ENCODE measurements at places on chromosomes 6 and 20.

GRCh38 chr6:162262466-162263196 lies 464.9 kb downstream of the PRKN start:
- DNase-seq, result no peak

DNA sequence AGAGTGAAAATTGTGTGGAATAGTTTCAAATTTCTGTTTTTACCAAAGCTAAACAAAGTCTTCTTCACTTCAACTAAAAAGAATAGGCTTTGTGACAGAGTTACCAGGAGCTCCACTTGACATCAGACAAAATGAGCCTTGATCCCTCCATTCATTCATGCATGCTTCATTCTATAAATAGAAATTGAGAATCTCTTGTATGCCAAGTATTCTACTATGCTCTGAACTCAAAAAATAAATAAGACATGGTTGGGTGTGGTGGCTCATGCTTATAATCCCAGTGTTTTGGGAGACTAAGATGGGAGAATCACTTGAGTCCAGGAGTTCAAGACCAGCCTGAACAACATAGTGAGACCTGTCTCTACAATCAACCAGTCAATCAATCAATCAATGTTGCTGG lies 236.6 kb upstream of the FAM83B start:
- DNase-seq, result no peak

GRCh38 chr6:51675922-51676275 lies 411.5 kb downstream of the PKHD1 start:
- no peak for DNase-seq

DNA sequence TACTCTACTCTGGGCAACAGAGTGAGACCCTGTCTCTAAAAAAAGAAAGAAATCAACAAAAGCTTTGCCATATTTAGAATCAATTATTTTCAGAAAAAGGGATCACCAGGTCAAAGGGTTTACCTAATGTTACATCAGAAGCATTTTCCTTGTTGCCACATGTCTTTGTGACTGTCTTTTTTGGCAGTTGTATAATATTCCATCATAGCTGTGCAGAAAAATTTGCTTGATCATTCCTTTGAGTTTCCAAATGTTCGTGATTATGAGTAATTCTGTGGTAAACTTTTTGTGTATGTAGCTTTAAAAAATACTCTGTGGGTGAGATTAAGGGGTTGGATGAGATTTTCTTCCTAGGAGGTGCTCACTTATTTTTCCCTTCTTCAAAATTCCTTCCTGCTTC lies 26.4 kb downstream of the PNPLA1 start:
- DNase-seq, result no peak

- DNase-seq, result no peak
These were observed 42.4 kb downstream of the HFE start for GRCh38 chr6:26129656-26130055.

DNA sequence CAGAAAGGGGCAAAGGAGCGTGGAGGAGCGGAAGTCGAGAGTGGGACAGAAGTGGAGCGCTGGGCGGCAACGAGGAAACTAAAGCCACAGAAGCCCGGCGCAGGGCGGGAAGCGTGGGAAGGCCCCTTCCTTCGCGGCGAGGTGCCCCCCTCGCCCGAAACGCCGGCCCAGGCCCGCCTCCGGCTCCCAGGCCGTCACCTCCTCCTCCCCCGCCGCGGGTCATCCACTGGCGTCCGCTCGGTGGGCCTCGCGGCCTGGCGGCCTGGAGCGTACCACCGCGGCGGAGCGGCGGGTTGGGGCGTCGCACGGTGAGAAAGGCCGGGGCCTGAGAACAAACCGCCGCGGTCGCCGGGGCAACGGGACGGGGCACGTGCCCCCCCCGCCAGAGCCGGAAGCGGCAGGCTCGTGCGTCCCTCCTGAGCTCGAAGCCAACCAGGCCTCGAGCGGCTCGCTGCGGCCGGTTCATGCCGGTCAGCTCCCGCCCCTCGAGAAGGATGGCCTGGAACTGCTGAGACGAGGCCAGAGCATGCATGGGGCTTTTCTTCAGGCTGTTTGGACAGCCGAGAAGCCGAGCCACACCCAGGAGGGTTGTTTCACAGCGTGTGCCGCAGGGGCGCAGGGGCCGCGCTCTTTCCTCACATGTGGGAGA lies at the start of gene TCP11:
Gene TCP11, minus strand, starts transcription at position 333 of the 649 bp plus-strand sequence. CDS start 469 bp downstream, outside the sequence.
- DNase-seq, result no peak

GRCh38 chr6:54878718-54879117 lies 32.1 kb downstream of the FAM83B start:
- DNase-seq, result no peak

DNA sequence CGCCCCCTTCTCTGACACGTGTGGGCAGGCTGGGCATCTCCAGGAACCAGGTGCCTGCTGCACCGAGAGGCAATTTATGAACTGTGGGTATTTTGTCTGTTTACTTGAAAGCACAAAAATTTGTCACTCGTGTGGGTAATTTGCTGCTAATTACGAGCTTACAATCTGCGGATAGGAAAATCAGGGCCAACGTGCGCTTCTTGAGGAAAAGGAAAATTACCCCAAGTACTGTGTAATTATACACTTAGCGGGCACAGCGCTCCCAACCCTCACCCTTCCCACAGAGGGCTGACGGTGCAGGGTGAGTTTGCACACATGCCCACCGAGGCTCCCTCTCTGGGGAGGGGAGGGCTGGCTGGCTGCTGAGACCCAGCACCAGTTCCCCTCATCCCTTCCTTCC lies 25.3 kb upstream of the MDGA1 start:
- no peak for DNase-seq

- no peak for DNase-seq
These were observed 111.3 kb downstream of the PRDM1 start for GRCh38 chr6:106197441-106197840.

Measured in hypothalamus (tissue), 51 donors.